ENCODE measurements at places on chromosomes 4 and X.

DNA sequence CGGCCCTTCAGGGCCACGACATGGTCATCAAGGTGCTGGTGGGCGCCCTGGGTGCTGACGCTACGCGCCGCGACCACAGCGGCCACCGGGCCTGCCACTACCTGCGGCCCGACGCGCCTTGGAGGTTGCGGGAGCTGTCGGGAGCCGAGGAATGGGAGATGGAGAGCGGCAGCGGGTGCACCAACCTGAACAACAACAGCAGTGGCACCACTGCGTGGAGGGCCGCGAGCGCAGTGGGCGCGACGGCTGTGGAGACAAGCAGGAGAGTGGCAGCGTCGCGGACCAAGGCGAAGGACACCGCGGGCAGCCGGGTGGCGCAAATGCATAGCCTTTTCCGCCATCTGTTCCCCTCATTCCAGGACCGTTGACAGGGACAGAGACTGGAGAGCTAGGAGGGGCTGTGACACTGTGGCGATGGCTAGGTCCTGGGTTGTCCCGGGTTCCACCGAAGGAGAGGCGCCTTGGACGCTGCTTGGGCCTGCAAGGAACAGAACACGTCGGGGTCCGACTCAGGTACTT lies 919 bp downstream of the SOWAHD start:
- no peak for DNase-seq

DNA sequence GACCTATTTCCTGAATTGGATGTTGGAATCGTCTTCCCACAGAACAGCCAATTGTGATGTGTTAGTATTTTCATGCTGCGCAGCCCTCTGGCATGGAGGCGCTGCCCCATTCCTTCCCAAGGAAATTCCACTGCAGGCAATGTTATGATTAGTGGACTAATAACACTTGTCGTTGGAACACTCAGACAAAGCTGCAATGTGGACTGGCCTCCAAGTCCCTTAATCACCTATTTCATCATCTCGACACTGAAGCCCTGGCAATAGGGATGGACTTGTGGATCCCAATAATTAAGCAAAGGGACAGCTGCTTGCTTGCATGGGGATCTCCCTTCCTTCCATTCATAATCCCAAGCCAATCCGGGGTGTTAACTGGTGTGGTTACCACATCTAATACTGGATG lies 78.8 kb upstream of the PLAC1 start:
- DNase-seq: no peak

GRCh38 chrX:40281336-40282005 lies 183.7 kb upstream of the BCOR start:
- DNase-seq: no peak

- no peak for DNase-seq
These were observed 15.4 kb downstream of the UTP3 start for GRCh38 chr4:70703619-70704214.

GRCh38 chr4:107252571-107252970 lies 216.5 kb upstream of the DKK2 start:
- DNase-seq: no peak

- DNase-seq: no peak
These were observed 637 bp downstream of the AMER1 start for GRCh38 chrX:64204701-64205440.

DNA sequence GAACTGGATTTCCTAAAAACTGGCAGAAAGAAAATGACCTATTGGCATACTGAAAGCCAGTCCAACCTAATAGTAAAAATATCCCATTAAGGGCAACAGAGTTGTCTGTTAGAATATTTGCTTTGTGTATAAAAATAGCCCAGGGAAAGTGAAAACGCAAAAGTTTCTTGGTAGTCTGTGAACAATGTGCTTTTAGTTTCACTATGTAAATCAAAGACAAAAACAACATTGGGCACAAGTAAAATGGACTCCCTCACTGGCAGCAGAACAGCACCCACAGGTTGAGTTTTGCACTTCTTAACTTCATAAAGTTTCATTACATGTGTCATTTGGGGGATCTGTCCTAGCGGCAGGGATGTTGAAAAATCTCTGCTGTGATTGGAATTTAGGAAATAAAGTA lies 4.3 kb upstream of the FGG start:
- no peak for DNase-seq

Measured in stimulated activated CD4-positive, alpha-beta T cell treated with anti-CD3 and anti-CD28 coated beads, Interleukin-1b, Interleukin-23, amount 100 ng/mL, for 1 hour (primary cell).